ENCODE measurements at places on chromosomes 13 and 19.

GRCh38 chr13:100349594-100349993 is 239.0 kb downstream of the GGACT start:
- no peak for DNase-seq

DNA sequence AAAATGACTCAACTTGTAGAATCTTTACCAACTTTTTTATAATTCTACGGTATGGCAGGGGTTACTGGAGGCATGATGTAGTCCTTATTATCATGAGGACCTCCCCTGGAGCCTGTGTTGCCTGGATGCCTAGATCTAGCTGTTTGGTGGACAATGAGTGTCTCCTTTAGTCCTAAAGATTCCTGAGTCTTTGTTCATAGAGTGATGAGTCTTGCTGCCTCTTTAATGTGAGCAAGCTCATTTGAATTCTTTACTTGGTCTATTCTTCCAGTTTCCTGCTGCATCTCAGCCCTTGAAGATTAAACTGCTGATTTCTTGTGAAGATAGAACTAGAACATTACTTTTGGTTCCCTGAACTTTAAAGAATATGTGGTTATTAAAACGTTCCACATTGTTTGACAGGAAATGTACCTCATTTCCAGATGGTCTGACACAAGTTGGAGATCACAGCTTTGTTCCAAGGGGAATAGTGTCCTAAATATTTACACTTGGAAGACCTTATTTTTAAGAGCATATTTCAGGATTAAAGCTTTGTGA is 51.9 kb downstream of the SLAIN1 start:
- no peak for DNase-seq

GRCh38 chr19:57434386-57435061 is 601 bp upstream of the ZNF749 start:
- no peak for DNase-seq

- DNase-seq, result no peak
Measured at GRCh38 chr13:88675347-88675996, 1004.3 kb downstream of the SLITRK5 start.

GRCh38 chr19:7067716-7068115 is 1.8 kb upstream of the ZNF557 start:
- DNase-seq, result no peak

- DNase-seq, result peak; percentile 67
Measured at GRCh38 chr19:15463861-15464371, 428 bp downstream of the RASAL3 start.

DNA sequence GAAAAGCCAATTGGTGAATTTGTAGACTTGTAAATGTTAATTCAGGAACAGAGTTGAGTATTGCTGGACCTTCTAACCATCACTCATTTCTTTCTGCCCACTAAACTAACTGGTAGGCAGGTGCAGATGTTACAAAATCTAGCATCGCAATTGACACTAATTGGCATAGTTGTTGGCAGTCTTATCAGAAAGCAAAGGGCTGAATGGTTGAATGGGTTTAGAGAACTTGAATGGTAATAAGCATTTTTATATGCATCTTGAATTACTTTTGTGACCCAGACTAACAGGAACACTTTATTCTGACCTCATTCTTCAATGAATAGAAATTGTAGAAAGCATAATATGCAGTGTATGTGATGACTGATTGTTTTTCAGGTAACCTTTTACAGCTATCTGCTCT is 189.1 kb downstream of the GGACT start:
- DNase-seq, result no peak

- no peak for DNase-seq
Measured at GRCh38 chr13:24145240-24145639, 15.3 kb upstream of the SPATA13 start.
